ENCODE measurements at places on chromosomes 6 and 20.
A peak's percentile ranks its signal among the peaks of the same experiment; 100 is the strongest.

DNA sequence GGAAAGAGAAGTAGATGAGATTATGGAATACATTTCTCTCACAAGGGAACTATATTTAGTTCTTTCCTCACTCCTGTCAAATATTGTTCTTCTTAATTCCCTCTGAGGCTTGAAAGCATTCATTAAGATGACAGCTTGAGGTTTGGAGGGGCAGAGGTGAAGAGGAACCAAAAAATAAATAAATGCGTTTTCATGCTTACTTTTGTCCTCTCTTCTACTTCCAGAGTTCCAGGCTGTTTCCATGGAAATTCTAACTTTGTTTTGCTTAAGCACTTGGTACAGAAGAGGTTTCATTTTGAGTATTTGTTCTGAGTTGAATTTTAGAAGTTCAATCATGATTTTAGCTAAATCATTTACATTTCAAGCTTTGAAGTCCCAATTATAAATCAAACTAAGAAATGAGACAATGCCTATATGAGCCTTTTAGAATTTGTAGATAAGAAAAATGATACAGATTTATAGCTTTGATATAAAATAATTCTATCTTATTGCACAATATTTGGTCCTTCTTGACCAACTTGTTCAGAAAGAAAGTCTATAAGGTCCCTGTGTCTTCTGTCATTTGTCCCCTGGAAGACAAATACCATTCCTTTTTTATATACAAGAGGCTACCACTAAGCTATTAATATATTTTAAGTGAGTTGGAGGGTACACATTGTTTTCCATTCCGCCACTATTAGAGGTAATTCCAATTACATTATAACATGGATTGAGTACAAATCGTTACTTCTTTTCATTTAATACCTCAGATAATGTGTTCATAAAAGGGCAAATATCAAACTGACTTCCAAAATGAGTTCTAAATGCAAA is 16.3 kb downstream of the RBM24 start:
- no peak for DNase-seq

GRCh38 chr6:140669321-140669720 is 1294.9 kb upstream of the CITED2 start:
- DNase-seq = no peak

DNA sequence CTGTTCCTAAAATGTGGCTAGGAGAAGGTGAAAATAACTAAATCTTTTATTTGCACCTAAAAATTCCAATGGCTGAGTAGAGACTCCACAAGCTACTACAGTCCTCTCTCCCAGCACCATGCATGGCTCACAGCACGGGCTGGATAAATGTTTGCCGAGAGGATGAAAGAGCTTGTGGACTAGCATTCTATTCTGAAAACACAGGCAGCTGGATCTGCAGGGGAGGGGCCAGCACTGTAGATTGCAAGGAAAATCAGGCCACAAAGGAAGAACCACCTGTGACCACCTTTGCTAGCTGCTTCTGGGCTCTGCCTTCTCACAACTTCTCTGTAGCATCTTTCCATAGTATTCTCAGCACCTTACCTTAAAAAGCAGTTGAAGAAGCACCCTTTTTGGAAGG is 46.6 kb downstream of the CLIC5 start:
- no peak for DNase-seq

DNA sequence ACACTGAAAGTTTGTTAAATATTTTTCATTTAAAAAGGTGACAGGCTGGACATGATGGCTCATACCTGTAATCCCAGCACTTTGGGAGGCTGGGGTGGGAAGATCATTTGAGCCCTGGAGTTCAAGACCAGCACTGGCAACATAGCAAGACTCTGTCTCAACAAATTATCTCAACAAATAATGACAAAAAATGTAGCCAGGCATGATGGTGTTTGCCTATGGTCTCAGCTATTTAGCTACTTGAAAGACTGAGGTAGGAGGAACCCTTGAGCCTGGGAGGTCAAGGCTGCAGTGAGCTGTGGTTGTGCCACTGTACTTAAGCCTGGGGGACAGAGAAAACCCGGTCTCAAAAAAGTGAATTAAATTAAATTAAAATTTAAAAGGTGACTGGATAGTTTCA is 56.0 kb upstream of the C6orf118 start:
- no peak for DNase-seq

DNA sequence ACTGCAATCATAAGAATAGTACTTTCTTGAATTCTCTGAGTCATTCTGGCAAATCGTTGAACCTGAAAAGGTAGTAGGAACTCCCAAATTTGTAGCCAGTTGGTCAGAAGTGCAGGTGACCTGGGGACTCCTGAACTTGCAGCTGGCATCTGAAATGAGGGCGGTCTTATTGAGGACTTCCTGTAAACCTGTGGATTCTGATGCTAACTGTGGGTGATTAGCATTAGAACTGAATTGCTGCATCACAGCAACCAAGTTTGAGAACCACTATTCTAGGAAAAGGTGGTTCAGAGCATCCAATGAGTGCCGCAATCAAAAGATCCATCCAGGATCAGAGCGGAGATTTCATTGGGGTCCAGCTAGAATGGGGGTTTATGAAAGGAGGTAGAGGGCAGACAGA is 50.2 kb upstream of the UTRN start:
- no peak for DNase-seq

DNA sequence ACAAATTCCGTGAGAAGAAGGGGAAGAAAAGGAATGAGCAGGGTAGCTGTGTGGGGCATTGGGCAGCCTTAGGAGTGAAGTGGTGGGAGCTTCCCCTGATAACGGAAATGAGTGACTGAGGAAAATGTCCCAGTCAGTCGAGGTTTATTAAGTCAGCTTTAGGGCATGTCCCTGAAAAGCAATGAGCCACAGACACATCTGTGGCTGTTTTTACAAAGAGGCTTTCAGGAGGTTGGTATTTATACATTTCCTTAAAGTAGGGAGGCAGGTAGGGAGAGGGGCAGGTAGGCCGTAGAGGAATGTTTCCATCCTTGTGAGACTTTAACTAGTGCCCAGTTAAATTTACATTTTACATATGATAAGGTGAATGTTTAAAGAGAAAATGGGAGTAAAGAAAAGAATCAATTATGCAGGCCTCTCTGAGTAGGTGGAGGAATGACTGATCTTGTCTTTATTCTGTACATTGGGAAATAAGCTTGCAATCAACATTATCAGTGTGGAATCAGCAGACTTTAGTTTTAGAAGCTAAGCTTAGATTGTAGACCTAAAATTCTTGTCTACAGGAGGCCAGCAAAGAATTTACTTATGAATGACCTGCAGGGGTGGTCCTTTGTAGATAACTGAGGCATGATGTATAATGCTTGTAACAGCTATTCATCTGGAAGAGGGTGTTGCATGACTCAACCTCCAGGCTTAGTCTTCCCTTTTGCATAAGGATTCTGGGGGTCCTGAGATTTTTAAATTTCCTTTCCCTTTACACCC is 18.5 kb downstream of the SLC22A2 start:
- no peak for DNase-seq

DNA sequence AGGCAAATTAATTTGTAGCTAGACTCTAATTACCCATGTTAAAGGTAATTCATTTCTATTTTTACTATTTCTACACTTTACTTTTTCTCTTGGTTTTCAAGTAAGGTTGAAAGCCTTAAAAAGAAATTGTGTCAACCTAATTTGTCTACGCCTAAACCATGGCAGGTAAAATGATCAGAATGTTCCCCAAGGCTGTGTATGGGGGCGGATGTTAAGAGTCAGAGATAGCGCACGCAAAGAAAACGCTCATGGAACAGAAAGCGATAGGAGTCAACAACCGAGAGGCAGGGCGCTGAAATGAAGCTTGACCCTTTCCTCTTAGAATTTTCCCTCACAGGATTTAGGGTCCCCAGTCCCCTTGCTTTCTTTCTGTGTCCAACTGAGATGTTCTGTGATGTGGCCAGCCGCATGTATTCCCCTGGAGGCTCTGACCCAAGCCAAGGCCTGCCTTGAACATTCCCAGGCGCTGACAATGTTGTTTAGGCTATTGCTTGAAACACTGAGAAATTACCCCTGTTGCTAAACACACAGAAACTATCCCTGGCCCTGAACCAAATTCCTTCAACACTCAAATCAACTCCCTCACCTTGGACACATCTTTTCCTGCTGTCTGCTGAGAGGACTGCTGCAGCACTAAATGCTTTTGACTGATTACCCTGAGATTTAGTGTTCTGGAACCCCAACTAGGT is 10.9 kb downstream of the PSMB1 start:
- DNase-seq = no peak

- no peak for DNase-seq
Observed at GRCh38 chr20:41524980-41525613, 93.1 kb downstream of the CHD6 start.

- no peak for DNase-seq
Observed at GRCh38 chr6:518218-518617, 126.7 kb downstream of the IRF4 start.

DNA sequence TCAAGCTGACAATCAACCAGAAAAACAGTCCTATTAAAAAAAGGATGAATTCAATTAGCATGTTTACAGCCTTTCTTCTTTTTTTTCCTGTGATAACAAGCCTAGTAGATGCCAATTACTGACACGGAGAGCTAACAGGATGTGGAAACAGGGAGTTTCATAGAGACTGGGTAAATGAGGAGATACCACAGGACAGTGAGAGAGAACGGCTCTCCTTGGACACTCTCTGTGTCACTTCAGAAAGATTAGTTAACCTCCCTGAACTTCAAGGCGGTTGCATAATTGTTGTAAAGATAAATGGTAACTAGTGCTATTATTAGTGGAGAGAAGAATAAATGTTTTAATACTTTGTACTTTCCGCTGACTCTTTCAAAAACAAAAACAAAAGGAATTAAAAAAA is 14.8 kb downstream of the SLC17A5 start:
- no peak for DNase-seq

DNA sequence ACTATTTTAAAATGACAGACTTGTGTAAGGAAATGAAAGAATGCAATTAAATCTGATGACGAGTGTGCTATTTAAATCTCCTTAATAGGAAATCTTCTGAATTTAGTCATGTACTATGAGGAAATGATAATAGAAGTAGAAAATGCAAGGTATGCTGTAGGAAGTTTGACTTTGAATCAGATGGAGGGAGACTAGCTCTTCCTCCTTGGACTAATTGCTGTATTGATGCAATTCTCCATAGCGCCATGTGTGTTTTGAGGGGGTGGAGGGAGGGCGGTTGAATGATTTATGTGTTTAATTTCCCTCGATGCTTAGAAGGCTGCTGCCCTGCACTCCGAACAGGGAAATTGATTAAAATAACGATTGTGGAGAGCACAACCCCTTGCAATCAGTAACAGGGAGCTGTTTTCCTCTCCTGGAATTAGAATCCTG is 214.4 kb upstream of the PRND start:
- DNase-seq = no peak

DNA sequence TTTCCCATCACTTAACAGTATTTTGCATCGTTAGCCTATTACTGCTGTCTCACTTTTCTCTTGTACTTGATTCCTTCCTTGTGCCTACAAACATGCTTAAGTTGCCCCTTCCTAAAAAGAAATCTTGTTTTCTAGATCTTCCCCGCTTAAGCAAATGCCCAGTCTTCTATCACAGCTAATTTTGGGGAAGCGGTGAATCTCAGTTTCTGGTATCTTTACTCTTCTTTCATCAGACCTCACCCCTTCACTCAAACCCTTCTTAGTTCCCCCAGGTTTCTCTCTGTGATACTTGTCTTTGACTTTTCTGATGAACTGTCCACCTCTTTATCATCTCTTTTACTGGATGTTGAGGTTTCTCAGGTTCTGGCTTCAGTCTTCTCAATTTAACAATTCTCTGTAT is 14.2 kb downstream of the VAPB start:
- DNase-seq = no peak

DNA sequence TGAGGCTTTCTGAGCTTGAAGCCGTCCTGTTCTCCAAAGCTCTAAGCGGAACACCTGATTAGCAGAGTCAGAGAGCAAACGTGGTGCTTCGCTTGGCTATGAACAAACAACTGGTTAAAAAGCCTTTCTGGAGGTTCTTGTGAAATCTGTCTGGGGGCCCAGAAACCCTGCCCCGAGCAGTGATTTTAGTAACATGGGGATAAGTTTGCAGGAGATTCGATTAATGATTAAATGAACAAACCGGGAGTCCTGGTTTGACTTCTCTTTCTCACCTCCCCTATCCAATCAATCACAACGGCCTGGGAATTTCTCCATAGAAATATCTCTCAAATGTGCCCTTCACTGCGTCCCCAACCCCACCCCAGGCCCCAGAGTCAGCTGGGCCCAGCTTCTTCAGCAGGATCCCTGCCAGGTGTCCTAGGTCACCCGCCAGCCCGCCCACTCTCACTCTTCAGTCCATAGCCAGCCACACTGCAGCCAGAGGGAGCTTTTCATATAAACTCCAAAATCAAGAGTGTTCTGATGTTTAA is 43.6 kb downstream of the ZDHHC14 start:
- DNase-seq = no peak

- DNase-seq = no peak
Observed at GRCh38 chr6:35681298-35681697, 7.4 kb downstream of the FKBP5 start.

- no peak for DNase-seq
Observed at GRCh38 chr20:42402455-42402854, 784.3 kb upstream of the CHD6 start.

- peak; percentile 47 for DNase-seq
Observed at GRCh38 chr20:3330046-3330741, 77.3 kb downstream of the DNAAF9 start.

DNA sequence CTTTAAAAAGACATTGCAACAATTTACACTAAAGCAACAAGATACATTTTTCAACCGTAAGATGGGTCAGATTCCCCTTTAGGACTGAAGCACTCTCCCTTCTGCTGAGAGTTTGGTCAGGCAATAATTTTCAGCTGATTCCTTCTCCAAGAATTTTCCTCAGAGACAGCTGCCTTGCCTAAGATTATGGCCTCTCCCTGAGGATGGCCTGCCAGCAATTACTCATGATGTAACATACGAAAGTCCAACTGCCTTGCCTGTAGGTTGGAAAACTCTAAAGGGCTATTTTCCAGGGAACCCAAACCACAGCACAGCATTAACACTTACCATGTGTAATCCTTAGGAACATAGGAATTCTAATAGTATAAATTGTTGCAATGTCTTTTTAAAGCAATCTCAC is 229.1 kb upstream of the FLRT3 start:
- no peak for DNase-seq

GRCh38 chr6:81793821-81794475 is 41.5 kb upstream of the TENT5A start:
- DNase-seq = no peak

DNA sequence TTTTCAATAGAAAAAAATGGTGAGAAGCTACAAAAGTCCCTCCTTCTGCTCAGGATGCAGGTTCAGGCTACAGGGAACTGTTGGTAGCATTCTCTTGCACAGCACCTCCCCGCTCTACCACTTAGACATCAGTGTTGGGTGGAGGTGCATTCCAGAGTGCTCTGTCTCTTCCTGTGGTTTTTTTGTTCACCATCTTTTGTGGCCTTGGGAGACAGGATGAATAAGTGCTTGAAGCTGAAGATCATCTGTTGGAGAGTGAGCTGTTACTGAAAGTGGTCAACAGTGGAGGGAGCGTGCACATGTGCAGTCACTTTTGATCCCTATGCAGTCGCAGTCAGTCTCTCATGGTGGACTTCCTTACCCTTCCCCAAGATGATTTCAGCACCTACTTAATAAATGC is 16.6 kb upstream of the BTBD3 start:
- DNase-seq = no peak

Data from C1 segment of cervical spinal cord (tissue), 14 donors.